ENCODE measurements at places on chromosomes 16 and 17.

GRCh38 chr17:18008496-18009268 is 30.3 kb downstream of the ATPAF2 start:
- no peak for DNase-seq

GRCh38 chr17:78125976-78126894 is 2.3 kb downstream of the TMC6 start:
- DNase-seq = no peak

DNA sequence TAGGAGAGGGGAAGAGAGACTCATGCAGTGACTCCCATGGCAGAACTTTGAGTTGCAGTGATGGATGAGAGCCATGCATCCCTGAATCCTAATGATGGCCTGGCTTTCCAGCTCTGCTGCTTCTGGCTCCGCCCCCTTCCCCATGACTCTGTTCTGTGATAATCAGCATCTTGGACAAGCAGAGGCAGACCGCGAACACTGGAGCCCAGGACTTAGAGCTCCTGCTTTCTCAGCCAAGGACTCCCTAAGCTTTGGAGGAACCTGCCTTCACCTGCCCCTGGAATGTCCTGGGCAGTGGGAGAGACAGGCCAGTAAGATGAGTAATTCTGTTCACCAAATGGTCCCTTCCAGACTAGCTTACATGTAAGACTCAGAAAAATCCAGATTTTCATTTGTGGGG is 12.5 kb downstream of the CCDC92B start:
- no peak for DNase-seq

GRCh38 chr16:66260522-66261254 is 105.8 kb upstream of the CDH5 start:
- DNase-seq = no peak

- DNase-seq = no peak
These were observed 41.8 kb upstream of the NUDT7 start for GRCh38 chr16:77680496-77680895.

DNA sequence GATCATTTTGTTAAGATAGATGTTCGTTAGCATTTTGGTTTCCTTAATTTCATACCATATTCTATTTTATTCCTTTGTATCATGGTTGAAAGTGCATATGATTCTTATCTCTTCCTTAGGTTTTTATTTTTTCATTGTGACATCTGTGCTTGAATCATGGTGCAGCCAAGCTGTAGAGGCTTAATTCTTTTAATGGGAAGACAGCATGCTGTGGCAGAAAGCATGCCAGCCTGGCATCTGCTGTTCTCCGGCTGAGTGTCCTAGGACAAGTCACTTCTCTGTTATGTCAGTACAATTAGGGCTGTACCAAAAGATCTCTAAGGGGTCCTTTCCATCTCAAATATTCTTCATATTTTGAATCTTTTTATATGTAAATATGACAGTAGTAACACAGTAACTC is 68.5 kb upstream of the PMFBP1 start:
- no peak for DNase-seq

DNA sequence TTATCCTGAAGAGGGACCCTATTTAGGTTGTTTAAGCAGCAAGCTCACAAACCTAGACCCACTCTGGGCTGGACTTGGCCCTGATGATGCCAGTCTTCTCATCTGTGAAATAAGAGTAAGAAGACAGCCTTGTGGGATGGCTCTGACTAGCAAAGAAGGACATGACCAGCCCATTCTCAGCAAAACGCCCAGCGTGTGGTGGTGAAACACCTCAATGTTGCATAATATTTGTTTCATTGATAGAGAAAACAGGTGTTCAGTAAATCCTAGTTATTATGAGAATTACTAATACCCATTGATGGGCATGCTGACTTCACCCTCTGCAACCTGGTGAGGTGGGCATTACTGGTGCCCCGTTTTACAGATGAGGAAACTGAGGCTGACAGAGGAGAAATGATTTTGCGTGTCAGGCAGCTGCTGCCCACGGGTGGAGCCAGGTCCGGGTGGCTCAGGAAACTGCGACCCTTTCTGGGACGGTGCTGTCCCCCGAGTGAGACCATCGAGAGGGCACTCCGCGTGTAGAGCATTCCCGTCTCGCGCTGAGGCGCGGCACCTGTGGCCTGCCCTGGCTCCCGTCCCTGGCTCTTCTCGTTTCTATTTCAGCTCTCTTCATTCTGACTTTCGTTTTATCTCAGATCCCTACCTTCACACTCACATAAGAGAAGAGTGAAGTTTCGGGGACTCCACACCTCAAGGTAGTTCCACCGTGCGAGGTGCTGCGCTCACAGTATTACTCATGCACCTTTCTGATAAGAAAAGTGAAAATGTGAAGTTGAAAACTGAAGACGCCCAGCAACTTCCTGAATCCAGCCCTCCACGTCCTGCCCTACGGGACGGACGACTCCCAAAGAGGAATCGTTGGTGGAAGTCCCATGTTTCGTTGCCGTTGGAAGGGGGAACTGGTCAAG is 48.5 kb downstream of the IRF8 start:
- peak; percentile 33 for DNase-seq

GRCh38 chr17:2943981-2944380 is 119.4 kb downstream of the OR1D5 start:
- peak; percentile 10 for DNase-seq

DNA sequence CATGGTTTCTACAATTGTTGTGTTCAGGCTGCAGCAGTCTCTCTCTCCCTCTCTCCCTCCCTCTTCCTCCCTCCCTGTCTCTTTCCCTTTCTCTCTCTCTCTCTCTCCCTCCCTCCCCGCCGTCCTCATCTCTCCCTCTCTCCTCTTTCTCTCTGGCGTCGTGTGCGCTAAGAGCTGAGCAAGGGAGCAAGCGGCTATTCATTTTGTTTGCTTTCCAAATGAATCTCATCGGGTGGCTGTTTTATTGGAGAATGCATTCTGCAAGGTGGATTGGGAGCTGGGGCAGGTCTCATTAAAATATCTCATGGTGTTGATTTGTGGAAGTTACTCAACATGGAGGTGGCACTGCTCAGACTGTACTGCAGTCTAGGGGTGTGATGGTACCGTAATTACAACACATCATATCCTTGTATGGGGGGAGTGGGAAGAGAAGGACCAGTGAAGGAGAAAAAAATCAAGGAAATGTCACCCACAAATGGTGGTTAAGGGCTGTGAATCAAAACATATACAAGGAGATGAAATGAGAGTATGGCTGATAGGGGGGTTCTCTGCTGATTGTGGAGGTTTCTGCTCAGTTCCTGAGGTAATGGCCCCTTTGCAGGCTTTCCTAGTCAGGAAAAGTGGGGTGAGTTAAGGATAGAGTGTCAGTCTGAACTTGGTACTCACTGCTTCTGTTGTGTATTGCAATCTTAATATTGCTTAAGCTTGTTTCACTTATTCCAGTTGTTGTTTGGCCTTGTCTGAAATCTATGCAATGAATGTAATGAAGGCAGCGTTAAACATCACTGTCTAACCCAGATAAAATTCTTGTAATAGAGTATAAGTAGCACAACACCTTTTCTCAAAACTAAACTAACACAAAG is 2.7 kb downstream of the MSL1 start:
- no peak for DNase-seq

DNA sequence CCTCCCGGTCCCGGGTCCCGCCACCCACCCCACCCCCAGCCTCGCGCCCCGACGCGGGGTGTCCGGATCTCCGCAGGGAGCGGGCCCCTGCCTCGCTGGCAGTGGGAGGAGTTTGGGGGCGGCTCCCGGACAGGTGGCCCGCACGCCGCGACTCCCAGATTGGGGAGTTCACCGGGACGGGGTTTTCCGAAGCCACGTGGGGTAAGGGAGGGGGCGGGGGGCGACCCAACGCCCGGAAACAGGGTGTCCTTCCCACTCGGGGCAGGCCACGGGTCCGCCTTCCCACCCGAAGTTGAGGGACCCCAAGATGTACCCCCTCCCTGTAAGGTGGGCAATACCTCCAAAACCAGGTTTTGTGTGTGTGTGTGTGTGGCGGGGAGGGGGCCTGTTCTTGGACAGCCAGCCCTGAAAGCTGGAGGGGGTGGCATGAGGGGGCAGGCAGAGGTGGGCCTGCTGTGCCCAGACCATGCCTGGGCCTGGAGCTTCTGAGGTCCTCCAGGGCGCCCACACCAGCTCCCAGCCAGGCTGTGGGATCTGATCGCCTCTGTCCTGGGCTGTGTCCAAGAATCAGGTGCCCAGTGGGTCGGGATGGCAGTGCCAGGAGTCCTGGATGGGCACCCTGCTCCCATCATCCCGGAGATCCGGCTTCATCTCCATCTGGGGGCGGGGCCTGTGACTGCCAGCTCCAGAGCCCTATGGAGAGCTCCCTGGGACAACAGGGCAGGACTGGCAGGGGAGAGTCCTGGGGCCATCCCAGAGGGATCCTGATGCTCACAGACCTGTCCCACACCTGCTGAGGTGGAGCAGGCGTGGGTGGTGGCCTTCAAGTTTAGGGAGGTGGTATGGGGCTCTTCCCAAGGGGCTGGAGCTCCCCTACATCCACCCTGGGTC is 767 bp downstream of the SYNGR2 start:
- peak; percentile 77 for DNase-seq

DNA sequence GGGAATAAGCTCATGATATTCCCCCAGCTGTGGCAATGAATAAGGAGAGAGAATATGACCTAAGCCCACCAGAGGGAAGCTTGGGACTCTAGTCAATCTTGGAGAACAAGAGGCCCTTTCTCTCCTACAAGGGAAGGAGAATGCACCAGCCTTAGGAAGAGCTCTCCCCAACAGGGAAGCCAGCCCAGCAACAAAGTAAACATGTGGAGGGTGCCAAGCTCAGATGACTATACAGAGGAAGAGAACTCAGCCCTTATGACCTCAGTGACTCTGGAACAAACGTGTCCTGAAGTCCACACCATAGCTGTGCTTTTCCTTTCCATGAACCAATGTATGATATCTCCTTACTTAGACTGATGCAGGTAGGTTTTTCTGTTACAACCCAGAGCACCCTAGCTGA is 219.7 kb downstream of the GSG1L start:
- DNase-seq = no peak

GRCh38 chr17:8792646-8793045 is 6.5 kb downstream of the MFSD6L start:
- DNase-seq = no peak

- DNase-seq = no peak
These were observed 24.0 kb downstream of the ABCC1 start for GRCh38 chr16:15973421-15973820.

DNA sequence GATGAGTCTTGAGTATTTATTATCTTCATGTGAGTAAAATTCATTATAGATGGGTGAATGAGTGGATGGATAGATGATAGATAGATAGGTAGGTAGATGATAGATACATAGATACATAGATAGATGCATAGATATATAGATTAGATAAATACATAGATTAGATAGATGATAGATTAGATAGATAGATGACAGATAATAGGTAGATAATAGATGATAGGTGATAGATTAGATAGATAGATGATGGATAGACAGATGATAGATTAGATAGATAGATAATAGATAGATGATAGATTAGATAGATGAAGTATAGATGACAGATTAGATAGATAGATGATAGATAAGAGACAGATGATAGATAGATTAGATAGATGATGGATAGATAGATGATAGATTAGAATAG is 21.8 kb upstream of the WFIKKN2 start:
- DNase-seq = no peak

DNA sequence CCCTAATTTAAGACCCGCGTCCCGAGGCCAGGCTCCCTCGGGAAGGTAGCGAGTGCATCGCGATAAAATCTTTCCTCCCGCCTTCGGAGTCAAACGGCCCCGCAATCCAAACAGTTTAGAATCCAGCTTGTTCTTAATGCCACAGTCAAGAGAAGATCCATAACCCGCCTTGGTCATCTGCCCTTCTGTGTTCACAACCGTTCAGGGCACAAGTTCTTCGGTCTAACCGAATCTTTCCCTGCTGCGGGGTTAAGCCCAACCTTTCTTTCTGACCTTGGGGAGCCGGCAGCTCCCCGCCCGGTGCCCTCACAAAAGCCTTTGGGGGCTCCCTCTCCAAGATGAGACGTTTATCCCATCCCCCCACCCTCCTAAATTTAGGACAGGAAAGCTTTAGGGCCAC is 30.3 kb downstream of the CPSF4L start:
- DNase-seq = no peak

- no peak for DNase-seq
These were observed 124.6 kb downstream of the DYNLRB2 start for GRCh38 chr16:80665356-80665755.
